Aorta (tissue), 5 donors: ENCODE measurements at places on chromosomes 7 and 10. TPM values are rescaled to one million over a fixed set of nuclear protein-coding genes. Genes with fewer than 3 reads are reported as not detected.

Gene LRCH4
- total RNA-seq, result 39.1 TPM

Gene MKI67
- total RNA-seq, result 4.2 TPM

Gene MMP21
- total RNA-seq, result 0.16 TPM

Gene DRGX
- total RNA-seq, result not detected

Gene PTPRE
- total RNA-seq, result 41.3 TPM

Gene MRLN
- total RNA-seq, result 0.65 TPM
